ENCODE measurements at places on chromosomes 13 and 19. TPM values are rescaled to one million over a fixed set of nuclear protein-coding genes. Genes with fewer than 3 reads are reported as not detected.

The ZNF615 gene
- total RNA-seq, result 21.4 TPM

The RNF225 gene
- total RNA-seq, result 0.09 TPM

The FAM124A gene
- 0.68 TPM for total RNA-seq

The FFAR3 gene
- 0.12 TPM for total RNA-seq

The GNG7 gene
- 0.58 TPM for total RNA-seq

The RYR1 gene
- total RNA-seq, result 2.0 TPM

The CLEC11A gene
- total RNA-seq, result 192 TPM

The CEACAM7 gene
- not detected for total RNA-seq

The KLK2 gene
- total RNA-seq, result not detected

The SIGLEC11 gene
- not detected for total RNA-seq

The ADM5 gene
- 0.12 TPM for total RNA-seq

The GIPC3 gene
- total RNA-seq, result 0.34 TPM

The SH3GL1 gene
- 91.9 TPM for total RNA-seq

The SIGLEC6 gene
- not detected for total RNA-seq

The CYP4F8 gene
- not detected for total RNA-seq

The ASF1B gene
- total RNA-seq, result 5.8 TPM

The IL11 gene
- total RNA-seq, result 0.77 TPM

The CYP2A6 gene
- not detected for total RNA-seq

The GPC5 gene
- total RNA-seq, result not detected

The SRRM5 gene
- total RNA-seq, result 0.17 TPM
